ENCODE measurements at places on chromosomes 4 and X.

DNA sequence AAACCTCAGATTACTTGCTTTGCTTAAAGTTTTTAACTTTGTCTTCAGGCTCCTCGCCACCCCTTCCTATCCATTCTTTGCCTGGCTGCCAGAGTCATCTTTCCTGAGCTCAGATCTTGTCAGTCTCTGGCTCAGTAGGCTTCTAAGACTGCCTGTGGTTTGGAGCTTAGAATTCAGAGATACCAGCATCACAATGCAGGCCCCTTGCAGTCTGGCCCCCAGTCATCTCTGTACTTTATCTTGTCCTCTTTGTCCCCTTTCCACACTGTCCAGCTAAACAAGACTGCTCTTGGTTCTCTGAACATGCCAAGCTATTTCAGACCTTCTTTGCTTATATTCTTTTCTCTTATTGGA, 3.0 kb downstream of the KIAA0232 start:
- no peak for DNase-seq

DNA sequence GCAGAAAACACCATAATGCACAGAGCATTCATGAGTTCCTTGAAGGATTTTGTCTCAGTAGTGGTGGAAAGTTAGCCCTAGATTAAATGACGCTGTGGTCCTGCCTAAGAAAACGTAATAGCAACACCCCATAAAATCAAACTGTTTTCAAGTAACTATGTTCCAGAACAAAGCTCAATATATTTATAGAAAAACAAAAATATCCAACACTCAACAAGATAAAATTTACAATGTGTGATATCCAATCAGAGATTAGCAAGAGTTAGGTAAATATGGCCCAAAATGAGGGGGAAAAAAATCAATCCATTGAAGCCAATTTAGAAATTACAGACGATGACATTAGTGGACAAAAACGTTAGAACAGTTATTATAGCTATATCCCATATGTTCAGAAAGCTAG, 9.9 kb upstream of the GAB1 start:
- DNase-seq = no peak

GRCh38 chr4:7190691-7191545, 1.4 kb upstream of the SORCS2 start:
- no peak for DNase-seq

DNA sequence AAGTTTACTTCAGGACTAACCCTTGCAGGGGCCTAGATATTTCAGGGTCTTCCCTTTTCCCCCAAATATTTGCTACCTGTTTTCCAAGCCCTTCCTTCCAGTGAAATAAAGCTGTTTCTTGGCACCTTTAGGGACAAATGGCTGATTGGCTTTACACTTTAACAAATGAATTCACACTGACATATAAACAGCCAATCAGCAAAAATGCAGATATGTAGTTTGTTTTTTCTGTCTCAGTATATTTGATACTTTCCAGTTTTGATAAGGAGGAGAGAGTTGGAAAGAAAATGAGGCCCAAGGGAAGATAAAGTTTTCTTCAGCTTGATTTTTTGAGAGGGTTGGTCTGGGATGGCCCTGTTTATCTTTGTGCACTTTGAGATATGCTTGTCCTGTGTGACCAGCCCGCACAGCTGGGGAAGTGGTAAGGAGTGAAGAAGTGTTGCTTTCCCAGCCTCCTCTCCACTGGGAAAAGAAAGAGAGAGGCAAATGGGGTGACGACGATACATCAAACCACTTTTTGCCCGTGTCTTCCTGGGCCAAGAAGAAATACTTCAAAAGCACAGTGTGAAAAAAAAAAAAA, 67.5 kb downstream of the MGST2 start:
- DNase-seq = no peak

DNA sequence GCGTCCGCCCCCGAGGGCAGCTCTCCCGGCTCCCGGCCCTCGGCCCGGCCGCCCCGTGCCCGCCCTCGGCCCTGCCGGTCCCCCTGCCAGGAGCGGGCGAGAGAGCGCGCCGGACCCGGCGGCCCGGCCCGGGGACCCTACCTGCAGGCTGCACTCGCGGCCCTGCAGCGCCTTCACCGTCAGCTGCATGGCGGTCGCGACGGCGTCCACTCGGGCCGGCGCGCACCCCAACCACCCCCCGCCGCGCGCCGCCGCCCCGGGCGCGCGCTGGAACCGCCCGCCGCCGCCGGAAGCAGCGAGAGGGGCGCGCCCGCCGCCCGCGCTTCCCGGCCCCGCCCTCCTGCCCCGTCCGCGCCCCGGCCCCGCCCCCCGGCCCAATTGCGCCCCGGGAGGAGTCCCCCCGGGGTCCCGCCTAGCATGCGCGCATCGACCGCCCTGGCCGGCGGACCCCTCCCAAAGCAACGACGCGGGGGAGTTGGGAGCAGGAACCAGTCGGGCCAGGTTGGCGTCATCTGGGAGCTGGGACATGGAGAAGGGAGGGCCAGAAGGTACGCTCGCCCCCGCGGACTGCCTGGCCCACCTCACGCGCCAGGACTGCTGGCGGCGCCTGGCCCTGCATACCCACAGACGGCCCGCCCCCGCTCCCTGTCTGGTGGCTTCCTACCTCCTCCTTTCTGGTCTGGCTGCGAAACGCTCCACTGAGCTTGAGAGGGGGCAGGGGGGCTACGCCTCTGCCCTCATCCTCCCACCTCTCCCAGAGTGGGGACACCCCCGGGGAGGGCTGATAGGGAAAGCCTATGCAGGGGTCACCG, at the start of gene UBL4A:
Gene UBL4A, minus strand, starts transcription at position 220 of the 812 bp plus-strand sequence. Its CDS starts 31 bp downstream, at position 189.
- peak; percentile 59 for DNase-seq

DNA sequence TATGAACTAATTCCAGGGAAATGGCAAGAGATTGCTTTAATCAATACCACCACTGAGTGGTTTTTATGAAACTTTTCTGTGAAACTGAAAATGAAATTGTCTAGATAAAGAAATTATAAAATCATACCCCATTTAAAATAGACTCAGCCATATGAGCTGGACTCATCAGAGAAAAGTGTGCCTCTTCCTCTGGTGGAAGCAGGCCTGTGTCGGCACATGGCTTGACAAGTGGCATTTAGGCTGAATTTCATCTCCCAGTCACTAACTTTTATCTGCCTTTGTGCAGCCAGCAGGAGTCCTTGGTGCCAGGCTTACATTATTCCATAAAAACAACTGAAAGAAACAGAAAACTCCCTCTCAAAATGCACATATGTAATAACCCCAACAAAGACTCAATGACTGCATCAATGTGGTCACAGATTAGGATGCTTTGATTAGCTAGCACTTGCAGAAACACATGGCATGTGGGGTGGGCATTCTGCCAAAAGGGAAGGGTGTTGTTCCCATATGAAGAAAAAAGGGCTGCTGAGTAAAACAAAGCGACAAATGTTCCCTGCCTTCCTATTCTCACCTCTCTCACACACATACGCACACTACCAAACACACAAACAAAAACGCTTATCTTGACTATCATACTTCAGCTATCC, 232.3 kb downstream of the PABPC4L start:
- DNase-seq = no peak

- DNase-seq = no peak
Observed at GRCh38 chrX:107348051-107348450, 101.4 kb upstream of the FRMPD3 start.

DNA sequence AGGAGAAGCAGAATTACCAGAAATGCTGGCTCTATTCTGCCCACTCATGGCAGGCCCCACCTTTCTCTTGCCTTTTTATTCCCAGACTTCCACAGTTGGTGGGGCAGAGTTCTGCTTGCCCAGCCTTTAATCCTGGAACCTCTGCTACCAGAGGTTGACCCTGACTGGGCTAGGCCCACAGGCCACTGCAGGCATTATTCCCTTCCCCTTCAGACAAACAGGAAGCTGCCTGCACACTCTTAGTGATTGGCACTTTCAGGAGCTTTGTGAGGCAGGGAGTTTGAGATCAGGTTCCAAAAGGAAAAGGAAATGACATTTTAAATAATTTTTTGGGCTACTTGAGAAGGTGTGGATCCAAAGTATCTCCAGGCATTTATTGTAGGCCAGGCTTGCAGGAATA, 18.8 kb downstream of the MSN start:
- no peak for DNase-seq

GRCh38 chr4:6206771-6207290, 6.5 kb upstream of the JAKMIP1 start:
- no peak for DNase-seq

DNA sequence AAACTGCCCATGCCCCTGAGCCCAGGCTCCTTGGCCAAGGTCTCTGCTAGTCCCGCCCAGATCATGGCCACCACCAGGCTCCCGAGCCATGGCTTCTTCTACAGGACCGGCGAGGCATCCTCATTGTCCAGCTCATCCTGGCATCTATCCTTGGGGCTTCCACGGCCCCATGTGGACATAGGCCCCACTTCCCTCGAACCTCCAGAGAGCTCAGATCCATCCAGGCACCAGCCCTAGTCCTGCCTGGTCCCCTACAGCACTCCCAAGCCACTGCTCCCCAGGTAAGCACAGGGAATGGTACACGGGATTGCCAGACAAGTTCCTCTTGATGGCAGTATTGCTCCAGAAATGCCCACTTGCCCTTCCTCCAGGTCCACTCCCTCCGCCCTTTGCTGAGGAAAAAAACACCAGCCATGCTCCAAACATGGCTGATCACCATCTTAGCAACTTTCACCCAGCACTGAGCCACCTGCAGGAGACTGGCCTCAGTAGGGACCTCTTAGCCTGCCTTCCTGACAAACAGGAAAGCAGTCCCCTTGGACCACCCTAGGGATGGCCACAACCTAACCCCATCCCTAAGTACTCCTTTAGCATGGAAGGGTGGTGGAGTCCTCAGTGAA, 272.1 kb upstream of the AGTR2 start:
- DNase-seq = peak; percentile 63

DNA sequence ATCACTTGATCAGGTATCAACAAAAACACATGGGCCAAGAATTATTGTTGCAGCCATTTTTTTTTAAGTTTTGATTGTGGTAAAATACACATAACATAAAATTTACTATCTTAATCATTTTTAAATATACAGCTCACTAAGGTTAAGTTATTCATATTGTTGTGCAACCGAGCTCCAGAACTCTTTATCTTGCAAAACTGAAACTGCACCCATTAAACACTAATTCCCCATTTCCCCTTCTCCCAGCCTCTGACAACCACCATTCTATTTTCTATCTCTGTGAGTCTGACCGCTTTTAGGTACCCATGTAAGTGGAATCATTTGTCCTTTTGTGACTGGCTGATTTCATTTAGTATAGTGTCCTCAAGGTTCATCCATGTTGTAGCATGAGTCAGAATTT, 126.2 kb upstream of the NDP start:
- DNase-seq = no peak

GRCh38 chrX:154739952-154740465, 10.9 kb downstream of the GAB3 start:
- no peak for DNase-seq

GRCh38 chr4:139728146-139728545, 62.5 kb downstream of the MGST2 start:
- DNase-seq = no peak

DNA sequence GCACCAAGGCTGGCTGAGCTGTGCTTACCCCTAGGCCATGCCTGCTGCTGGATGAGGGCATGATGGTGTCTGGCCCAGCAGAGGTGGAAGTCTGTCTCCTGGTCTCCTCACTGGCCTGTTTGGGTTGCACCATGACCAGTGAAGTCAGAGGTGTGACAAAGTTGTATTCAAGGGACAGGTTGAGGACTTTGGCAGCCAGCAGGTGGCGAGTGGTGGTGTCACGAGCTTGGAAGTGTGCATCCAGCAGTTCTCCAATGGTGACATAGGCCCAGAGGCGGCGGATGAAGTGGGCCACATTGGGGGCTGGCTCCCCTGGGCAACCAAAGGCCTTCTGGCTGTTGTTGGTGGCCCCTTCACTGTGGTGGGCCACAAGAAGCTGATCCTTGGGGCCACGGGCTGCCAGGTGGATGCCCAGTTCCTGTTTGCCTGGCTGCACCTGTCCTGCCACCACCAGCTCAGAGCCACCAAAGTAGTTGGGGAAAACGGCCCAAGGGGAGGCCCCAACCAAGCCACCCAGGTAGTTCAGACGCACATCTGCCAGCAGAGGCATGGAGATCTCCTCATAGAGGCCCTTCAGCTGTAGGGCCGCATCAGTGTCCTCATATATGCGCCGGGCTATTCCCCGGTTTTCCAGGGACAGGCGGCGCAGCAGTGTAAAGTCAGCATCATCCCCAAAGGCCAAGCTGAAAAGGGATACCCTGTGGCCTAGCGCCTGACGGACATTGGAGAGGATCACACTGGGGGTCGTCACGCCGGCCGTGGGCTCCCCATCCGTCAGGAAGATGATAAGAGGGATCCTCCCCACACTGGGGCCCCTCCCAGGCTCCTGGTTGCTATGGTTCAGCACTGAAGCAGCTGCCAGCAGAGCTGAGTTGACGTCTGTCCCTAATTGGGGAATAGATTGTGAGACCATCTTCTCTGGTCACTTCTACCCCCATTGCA, 39.7 kb downstream of the ITIH6 start:
- DNase-seq = no peak

- DNase-seq = no peak
Observed at GRCh38 chr4:106303548-106304281, 12.3 kb downstream of the TBCK start.

DNA sequence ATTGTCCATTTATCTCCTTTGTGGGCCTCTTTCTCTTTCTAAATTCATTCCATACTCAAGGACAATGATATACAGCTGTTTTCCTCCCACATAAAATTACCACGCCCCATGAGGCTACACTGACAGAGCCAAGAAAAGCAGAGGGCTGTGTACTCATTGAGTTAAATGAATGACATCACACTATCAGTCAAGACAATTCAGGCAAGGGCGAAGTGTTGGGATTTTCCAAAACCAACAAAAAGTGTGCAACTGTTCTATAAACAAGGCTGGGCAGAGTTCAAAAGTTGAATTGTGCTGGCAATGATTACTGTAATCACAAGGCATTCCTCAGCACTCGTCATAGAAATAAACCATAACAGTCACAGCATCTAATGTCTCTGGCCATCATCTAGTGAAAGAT, 799.6 kb upstream of the DIAPH2 start:
- DNase-seq = peak; percentile 6

- DNase-seq = no peak
Observed at GRCh38 chr4:146548443-146548842, 26.7 kb upstream of the SLC10A7 start.

DNA sequence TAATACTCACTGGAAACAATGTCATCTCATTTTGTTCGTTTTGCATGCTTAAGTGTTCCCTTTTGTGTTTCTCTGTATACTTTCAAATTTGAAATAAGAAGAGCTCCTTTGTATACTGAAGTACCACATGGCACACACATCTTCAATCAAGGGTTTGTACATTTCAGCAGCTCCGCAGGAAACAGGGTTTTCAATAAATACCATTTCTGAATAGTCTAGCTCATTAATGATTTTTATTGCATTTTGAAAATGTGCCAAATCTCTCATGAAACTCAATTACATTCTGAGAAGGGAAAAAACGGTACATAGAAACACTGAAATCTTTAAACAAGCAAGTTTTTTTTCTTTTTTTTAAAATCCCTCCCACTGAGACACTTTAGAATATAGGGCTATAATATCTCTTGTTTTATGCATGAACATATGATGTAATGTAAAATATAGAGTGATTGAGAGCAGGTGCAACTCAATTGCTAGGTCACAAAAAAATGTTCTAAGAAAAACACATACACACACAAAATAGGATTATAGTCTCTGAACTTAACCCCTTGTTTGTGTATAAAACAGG, 914.2 kb upstream of the PCDH7 start:
- no peak for DNase-seq

- DNase-seq = no peak
Observed at GRCh38 chr4:172830295-172830764, 338.3 kb upstream of the GALNT7 start.

GRCh38 chr4:142036795-142037583, 400.6 kb downstream of the IL15 start:
- DNase-seq = no peak

Measured in left colon (tissue), 2 donors.